Right atrium auricular region (tissue), 2 donors: ENCODE measurements at places on chromosomes 2 and 18.
A peak's percentile ranks its signal among the peaks of the same experiment; 100 is the strongest.

DNA sequence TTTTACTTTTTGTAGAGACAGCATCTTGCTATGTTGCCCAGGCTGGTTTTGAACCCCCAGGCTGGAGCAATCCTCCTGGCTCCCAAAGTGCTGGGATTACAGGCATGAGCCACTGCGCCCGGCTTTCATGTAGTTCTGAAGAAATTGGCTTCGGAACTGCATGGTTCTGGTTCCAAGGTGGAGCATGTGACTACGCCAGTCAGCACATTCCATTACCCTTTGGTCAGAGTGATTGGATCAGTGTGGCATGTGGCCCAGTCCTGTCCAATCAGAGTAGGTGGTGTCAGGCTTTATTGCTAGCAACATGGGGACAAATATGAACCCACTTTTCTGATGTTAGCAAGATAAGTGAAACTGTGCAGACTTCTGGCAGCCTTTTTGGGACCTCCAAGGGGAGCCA, 16.3 kb upstream of the ATOH8 start:
- H3K27me3 ChIP-seq, result no peaks in the 10 kb centered on the region
- no peaks in the 10 kb centered on the region for H3K36me3 ChIP-seq
- H3K4me1 ChIP-seq, result no peaks in the 10 kb centered on the region
- H3K27ac ChIP-seq, result peak overlapping the region; percentile 77

DNA sequence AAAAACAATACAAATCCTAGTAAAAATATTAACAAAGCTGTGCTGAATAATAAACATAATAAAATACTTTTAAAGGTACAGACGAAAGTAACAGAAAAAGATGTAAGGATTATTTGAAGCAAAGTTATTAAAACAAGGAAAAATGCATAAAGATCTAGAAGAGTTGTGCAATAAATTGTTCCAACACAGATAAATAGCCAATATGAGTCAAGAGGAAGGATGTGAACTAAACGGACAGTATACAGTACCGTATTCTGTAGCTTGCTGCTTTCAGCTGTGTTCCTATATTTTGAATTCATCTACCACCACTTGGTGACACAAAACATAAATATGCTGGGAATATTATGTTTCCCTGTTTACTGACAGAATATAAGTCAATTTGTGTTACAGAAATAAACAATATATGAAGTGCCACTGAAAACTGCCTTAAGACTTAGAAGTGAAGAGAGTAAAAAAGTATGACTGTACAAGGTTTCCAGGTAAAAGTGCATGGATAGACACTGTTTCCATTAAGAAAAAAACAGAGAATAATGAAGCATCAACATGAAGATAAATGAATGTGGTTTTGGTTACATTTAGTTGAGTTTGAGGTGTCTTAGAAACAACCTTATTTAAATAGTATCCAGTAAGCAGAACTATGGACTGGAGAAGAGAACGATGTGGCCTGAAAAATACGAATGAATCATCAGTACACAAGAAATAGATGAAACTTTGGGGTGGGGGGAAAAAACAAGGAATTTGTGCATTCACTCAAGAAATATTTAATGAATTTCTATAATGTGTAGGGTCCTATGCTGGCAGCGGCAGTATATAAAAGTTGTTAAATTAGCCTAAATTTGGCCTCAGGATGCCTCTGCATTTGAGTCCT, 13.1 kb downstream of the PPP3R1 start:
- no peak overlapping the region for H3K4me3 ChIP-seq
- H3K4me1 ChIP-seq, result no peaks in the 10 kb centered on the region
- H3K27me3 ChIP-seq, result no peaks in the 10 kb centered on the region
- no peak for DNase-seq

DNA sequence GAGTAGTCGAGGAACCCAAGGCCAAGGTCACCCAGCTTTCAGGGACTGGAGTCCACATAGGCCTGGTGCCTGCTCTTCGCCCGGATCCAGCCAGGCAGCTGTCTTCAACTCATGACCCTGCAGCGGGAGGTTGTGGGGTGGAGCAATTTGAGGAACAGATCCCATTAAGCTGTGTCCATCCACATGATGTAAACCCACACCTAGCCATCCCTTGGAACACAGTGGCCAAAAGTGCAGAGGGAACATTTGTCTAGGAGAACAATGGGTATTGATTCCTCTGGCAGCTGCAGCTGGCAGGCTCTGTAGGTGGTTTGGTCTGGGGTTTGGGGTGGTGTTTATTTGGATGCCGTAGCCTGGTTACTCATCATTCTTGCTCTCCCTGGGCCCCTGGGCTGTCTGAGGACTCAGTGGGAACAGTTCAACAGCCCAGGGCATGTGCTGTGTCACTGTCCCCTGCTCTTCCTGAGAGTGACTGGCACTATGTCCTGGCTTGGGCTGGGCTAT, 99.4 kb downstream of the TFCP2L1 start:
- no peaks in the 10 kb centered on the region for H3K36me3 ChIP-seq
- H3K4me3 ChIP-seq, result no peak overlapping the region
- no peaks in the 10 kb centered on the region for H3K4me1 ChIP-seq
- H3K27me3 ChIP-seq, result no peaks in the 10 kb centered on the region
- no peak for DNase-seq

DNA sequence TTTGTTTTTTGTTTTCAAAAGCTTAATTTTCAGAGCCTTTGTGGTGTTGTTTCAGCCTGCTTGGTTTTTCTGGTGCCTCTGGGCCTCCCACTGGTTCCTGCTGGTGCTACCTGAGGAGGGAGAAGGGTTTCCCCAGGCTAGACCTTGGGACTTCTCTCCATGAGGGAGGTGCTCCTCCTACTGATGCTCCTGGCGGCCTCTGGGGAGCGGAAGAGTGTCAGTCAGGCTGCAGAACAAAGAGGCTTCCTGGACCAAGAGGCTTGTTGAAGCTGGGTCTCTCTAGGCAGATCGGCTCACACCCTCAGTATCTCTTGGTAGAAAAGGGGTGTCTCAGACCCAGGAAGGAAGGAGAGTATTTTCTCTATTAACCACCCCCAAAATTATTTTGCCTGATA, 32.2 kb downstream of the RFX8 start:
- H3K27ac ChIP-seq, result no peak overlapping the region
- no peaks in the 10 kb centered on the region for H3K36me3 ChIP-seq
- no peak for DNase-seq
- no peaks in the 10 kb centered on the region for H3K4me1 ChIP-seq
- H3K27me3 ChIP-seq, result no peaks in the 10 kb centered on the region

DNA sequence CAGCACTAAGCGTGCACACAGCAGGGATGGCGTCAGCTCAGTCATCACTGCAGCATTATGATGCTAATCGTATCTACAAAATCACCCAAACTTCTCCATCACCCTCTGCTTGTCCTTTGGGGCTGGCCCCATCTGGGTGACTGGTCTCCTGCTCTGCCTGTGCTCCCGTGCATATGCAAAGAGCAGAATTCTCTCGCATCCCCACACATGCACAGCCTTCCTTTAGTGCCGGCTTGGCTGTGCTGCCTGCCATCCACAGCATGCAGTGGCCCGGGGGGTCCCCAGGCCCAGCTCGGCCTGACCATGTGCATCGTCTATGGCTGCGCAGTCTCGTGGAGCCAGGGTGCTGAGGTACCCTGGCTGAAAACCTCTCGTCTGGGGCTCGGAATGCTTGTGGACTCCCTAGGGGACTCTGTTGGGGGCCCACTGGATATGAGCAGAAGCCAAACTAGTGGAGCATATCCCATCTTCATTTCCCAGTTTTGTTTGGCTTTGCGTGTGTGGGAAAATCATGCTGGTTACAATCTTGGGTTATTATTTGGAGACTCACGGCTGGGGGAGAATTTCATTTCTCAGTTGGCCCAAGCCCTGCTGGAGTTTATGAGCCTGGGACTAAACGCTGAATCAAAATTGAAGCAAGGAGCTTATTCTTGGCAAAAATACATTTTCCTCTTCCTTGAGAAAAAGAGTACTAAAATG, 70.9 kb upstream of the HS6ST1 start:
- no peaks in the 10 kb centered on the region for H3K27me3 ChIP-seq
- no peaks in the 10 kb centered on the region for H3K36me3 ChIP-seq
- no peak overlapping the region for H3K27ac ChIP-seq
- no peak overlapping the region for H3K4me3 ChIP-seq

- no peak for DNase-seq
- no peak overlapping the region for H3K4me3 ChIP-seq
- H3K4me1 ChIP-seq, result no peaks in the 10 kb centered on the region
- no peaks in the 10 kb centered on the region for H3K27me3 ChIP-seq
Observed at GRCh38 chr2:176544991-176545956, 276.0 kb downstream of the MTX2 start.

DNA sequence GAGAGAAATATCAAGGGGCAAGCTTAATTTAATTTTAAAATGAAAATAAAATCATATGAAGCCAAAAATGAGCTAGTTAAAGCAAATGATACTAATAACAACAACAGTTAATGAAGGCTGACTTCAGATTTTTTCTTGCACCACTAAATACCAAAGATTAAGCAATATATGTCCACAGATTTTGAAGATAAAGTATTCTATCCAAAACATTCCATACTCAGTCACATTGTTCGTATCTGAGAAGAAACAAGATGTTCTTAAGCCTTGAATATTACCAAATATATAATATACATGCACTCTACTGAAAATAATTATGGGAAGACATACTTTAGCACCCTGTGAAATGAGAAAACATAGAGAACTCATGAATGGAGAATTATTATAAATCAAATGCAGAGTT, 593.3 kb upstream of the SYT4 start:
- no peaks in the 10 kb centered on the region for H3K27me3 ChIP-seq
- H3K27ac ChIP-seq, result no peak overlapping the region
- DNase-seq, result no peak

GRCh38 chr2:217494557-217494956, 508.2 kb downstream of the TNS1 start:
- no peak overlapping the region for H3K4me3 ChIP-seq
- no peaks in the 10 kb centered on the region for H3K27me3 ChIP-seq
- H3K27ac ChIP-seq, result no peak overlapping the region
- no peaks in the 10 kb centered on the region for H3K4me1 ChIP-seq
- no peaks in the 10 kb centered on the region for H3K36me3 ChIP-seq

GRCh38 chr2:149075105-149075504, 36.6 kb downstream of the LYPD6B start:
- H3K27ac ChIP-seq, result no peak overlapping the region
- H3K27me3 ChIP-seq, result no peaks in the 10 kb centered on the region
- no peaks in the 10 kb centered on the region for H3K36me3 ChIP-seq
- H3K4me1 ChIP-seq, result no peaks in the 10 kb centered on the region
- DNase-seq, result no peak

- no peaks in the 10 kb centered on the region for H3K27me3 ChIP-seq
- H3K4me3 ChIP-seq, result no peak overlapping the region
- H3K36me3 ChIP-seq, result no peaks in the 10 kb centered on the region
Observed at GRCh38 chr2:68280796-68281195, 28.5 kb upstream of the PPP3R1 start.
